ENCODE measurements at places on chromosomes 13 and 19.

- no peak for DNase-seq
Measured at GRCh38 chr19:7787141-7787540, 24.1 kb downstream of the CLEC4M start.

- no peak for DNase-seq
Measured at GRCh38 chr19:46372901-46373490, 26.1 kb downstream of the PPP5C start.

GRCh38 chr19:42075364-42075615 lies 676 bp upstream of the ZNF574 start:
- DNase-seq, result no peak

- DNase-seq, result no peak
Measured at GRCh38 chr19:14150041-14150769, 13.8 kb upstream of the ASF1B start.

GRCh38 chr13:31374682-31375081 lies 174.9 kb downstream of the B3GLCT start:
- no peak for DNase-seq

GRCh38 chr13:92842145-92842544 lies 384.5 kb upstream of the GPC6 start:
- DNase-seq, result no peak

DNA sequence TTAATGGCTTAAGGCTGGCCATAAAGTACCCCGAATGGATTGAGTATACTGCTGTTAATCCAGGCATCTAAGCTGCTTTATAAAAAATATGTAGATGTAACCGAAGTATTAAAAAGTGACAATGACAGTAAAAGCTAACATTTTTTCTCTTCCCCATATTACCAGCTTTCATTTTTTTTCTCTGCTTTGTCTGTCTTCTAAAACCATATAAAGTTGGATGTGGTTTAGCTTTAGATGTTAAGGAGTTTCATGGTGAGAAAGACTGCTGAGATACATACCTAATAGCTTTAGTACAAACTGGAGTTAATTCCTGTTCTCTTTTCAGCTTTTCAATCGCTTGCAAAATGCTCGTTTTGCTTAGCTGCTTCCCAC lies 838 bp downstream of the AKAP11 start:
- DNase-seq, result no peak

- no peak for DNase-seq
Measured at GRCh38 chr19:33132425-33132824, 511 bp downstream of the WDR88 start.

DNA sequence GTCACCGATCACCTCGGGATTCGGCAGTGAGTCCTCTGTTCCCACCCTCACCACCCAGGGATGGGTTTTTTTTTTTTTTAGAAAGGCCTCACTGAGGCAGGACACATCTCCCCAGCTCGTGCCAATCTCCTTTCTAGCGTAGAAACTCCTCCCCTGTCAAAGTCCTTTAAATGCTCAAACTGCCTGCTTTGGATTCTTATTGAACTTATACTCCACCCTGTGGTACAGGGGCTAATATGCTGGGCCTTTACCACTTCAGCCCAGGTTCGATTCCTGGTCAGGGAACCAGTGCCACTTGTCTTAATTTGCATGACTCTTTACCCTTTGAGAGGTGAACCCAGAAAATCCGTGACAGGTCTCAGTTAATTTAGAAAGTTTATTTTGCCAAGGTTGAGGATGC lies 8.3 kb upstream of the ZNF14 start:
- no peak for DNase-seq
